ENCODE measurements at places on chromosomes 1 and 21.

DNA sequence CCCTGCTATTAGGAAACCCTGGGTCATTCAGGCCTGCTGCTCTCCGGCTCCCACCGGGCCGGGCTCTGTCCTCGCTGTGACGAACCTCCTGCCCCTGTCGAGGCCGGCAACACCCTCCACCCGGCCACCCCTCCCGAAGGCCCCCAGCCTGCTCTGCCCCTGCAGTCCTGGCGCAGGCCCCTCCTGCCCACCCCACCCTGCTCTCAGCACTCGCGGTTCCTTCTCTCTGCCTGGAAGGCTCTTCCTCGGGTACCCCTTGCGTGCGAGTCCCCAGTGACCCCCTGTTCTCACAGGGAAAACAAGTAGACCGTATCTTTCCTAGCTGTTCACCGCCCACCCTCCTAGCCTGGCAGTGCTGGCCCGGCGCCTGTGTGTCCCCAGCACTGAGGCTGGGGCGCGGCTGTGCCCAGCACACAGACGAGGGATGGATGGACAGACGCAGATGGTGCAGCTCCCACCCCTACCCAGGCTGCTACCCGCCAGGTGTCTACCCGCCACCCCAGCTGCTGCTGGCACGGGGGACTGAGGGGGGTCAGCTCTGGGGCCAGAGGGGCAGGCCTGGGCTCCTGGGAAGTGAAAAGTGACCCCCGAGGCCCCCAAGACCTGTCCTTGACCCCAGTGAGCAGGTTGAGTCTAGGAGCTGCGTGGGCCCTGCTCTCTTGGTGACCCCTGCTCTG, 3.1 kb upstream of the VWA1 start:
- H3K36me3 ChIP-seq, result no peaks in the 10 kb centered on the region
- peak; percentile 67 for DNase-seq
- peak overlapping the region; percentile 57 for H3K4me3 ChIP-seq
- H3K27ac ChIP-seq, result peak overlapping the region; percentile 91

DNA sequence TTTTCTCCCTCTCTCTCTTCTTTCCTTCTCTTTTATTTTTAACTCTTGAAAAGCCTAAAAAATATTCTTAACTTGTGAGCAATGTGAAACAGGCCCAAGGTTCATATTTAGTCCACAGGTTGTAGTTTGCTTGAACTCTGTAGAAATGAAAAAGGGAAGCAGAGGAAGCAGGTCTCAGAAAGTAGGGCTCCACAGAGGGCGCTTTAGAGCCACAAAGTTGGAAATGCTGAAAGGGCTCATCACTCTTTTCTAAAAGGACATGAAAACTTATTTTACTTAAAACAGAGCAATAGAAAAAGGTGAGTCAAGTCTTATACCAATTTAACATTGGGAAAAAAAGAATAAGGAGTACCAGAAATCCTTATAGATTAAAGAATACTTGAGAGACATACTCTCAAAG, 247.0 kb downstream of the USP25 start:
- H3K36me3 ChIP-seq, result no peaks in the 10 kb centered on the region
- H3K4me1 ChIP-seq, result no peaks in the 10 kb centered on the region
- no peak for DNase-seq
- no peaks in the 10 kb centered on the region for H3K27me3 ChIP-seq

GRCh38 chr1:222861062-222861461, 46.2 kb downstream of the DISP1 start:
- no peaks in the 10 kb centered on the region for H3K27me3 ChIP-seq
- H3K27ac ChIP-seq, result no peak overlapping the region
- no peak overlapping the region for H3K4me3 ChIP-seq
- no peaks in the 10 kb centered on the region for H3K4me1 ChIP-seq
- DNase-seq, result no peak

DNA sequence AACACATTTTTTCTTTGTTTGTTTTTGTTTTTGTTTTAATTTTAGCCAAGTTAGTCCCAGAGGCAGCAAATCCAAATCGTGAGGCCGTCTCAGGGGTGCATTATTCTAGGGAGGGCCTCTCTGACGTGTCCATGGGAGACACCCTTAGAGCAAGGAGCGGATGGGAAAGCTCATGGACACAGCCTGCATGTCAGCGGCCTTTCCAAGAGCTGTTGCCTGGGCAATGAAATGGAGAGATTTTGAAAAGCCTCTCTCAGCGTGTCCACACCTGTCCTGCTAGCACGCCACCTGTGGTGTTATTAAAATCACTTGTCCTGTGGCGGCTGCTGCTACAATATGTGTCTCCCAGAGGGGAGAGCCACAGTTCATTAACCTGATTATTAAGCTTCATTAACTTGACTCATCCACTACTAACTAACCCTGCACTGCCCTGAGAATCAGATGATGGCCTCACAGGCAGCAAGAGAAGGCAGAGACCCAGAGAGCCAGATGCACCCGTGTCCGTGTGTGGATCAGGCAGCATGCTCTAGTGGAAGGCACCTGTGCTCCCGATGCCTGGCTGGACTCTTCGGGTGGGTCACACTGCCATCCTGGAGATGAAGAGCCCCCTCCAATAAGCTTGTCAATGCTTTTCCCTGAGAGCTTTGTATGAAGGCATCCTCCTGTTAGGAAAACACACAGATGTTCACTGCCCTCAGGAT, 133.3 kb downstream of the PGBD5 start:
- no peak overlapping the region for H3K27ac ChIP-seq
- H3K27me3 ChIP-seq, result peaks cover 5% of the 10 kb centered on the region
- no peak overlapping the region for H3K4me3 ChIP-seq
- peak; percentile 20 for DNase-seq

- no peak for DNase-seq
- H3K4me3 ChIP-seq, result no peak overlapping the region
- H3K27ac ChIP-seq, result no peak overlapping the region
- no peaks in the 10 kb centered on the region for H3K4me1 ChIP-seq
These were observed 18.1 kb upstream of the SFPQ start for GRCh38 chr1:35211120-35211414.

DNA sequence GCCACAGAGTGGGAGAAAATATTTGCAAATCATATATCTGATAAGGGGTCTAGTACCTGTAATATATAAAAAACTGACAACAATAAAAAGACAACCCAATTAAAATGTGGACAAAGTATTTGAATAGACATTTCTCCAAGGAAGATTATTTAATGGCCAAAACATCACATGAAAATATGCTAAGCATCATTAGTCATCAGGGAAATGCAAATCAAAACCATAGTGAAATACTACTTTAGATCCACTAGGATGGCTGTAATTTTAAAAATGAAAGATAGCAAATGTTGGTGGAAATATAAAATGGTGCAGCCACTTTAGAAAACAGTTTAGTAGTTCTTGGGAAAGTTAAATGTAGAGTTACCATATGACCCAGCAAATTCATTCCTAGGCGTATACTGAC, 118.7 kb upstream of the KIF26B start:
- no peaks in the 10 kb centered on the region for H3K4me1 ChIP-seq
- H3K27ac ChIP-seq, result no peak overlapping the region
- no peak overlapping the region for H3K4me3 ChIP-seq
- no peaks in the 10 kb centered on the region for H3K36me3 ChIP-seq
- DNase-seq, result no peak
- H3K27me3 ChIP-seq, result no peaks in the 10 kb centered on the region

Measured in upper lobe of right lung (tissue), 1 donor.